ENCODE measurements at places on chromosomes 7 and 10.

GRCh38 chr10:71912431-71912830 is 51.8 kb upstream of the CHST3 start:
- no peak for DNase-seq

- DNase-seq: no peak
Measured at GRCh38 chr7:151539088-151539671, 19.5 kb upstream of the RHEB start.

DNA sequence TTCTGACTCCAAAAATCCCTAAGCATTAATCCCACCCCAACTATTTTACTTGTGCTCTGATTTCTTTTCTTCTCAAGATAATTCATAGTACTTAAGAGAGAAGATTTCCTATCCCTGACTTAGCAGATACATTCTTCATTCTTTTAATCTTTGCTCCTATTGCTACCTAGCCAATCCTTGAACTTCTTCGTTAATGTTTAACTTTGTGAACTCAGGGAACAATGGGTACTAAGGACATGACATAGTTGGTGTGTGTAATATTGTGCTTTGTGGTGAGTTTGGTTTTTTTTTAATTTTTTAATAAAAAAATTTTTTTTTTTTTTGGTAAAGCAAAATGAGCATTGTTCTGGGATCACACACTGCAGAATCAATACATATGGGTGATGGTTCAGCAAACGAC is 166.2 kb downstream of the CHCHD3 start:
- no peak for DNase-seq

DNA sequence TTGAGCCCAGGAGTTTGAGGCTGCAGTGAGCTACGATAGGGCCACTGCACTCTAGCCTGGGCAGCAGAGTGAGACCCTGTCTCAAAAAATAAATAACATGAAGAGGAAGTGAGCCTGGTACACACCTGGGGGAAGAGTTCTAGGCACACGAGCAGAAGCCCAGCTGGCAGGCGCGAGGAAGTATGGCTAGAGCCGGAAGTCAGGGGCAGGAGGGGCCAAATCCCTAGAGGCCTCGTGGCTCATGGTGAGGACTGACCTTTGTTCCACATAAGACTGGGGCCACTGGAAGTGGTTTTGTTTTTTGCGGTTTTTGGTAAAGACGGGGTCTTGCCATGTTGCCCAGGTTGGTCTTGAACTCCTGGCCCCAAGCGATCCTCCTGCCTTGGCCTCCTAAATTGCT is 117.6 kb downstream of the HIP1 start:
- DNase-seq: no peak
